ENCODE measurements at places on chromosomes 5 and 9.

- DNase-seq, result no peak
Measured at GRCh38 chr5:58369513-58370190, 90.2 kb downstream of the PLK2 start.

GRCh38 chr5:121702682-121703081 lies 149.0 kb upstream of the FTMT start:
- DNase-seq, result no peak

GRCh38 chr9:7266911-7267595 lies 509.3 kb downstream of the KDM4C start:
- no peak for DNase-seq

- no peak for DNase-seq
Measured at GRCh38 chr5:88693071-88693932, 189.7 kb downstream of the MEF2C start.

DNA sequence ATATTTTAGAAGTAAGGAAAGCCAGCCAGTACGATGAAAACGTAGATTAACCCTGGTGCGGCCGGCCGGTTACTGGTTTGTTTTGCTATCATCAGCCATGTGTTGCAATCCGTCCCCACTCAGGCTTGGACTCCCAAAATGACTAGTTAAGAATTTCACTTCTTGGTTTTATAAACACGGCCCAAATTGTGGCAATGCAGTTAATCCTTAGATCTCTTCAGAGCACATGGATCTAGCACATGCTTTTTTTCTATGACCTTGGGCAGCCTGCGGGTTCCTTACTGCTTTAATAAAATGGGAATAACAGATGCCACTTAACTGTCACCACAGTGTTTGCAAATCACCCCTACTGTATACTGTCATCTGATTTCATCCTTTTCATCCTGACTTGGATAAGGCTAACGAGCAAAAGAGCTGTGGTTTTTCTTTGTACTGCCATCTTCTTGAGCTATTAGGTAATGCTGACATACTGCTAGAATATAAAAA lies 1.5 kb downstream of the NDFIP1 start:
- no peak for DNase-seq

GRCh38 chr5:34053133-34053532 lies 10.1 kb upstream of the C1QTNF3 start:
- DNase-seq, result no peak

All from left cardiac atrium (tissue), 4 donors.